CD4-positive, alpha-beta T cell treated with Interleukin-15 for 1 hour (primary cell): ENCODE measurements at places on chromosomes 2 and 18.

- peak; percentile 48 for DNase-seq
Measured at GRCh38 chr2:9139491-9140443, 66.8 kb upstream of the ASAP2 start.

GRCh38 chr2:32008805-32009515, 1.8 kb downstream of the MEMO1 start:
- no peak for DNase-seq

- DNase-seq = no peak
Measured at GRCh38 chr18:9321736-9322135, 12.8 kb upstream of the TWSG1 start.

- peak; percentile 92 for DNase-seq
Measured at GRCh38 chr2:239267288-239267951, 133.4 kb downstream of the HDAC4 start.

GRCh38 chr2:136334967-136335366, 217.0 kb upstream of the CXCR4 start:
- DNase-seq = no peak

- DNase-seq = no peak
Measured at GRCh38 chr2:15354596-15355366, 206.4 kb downstream of the NBAS start.

GRCh38 chr18:79726721-79727120, 47.1 kb downstream of the CTDP1 start:
- DNase-seq = no peak

DNA sequence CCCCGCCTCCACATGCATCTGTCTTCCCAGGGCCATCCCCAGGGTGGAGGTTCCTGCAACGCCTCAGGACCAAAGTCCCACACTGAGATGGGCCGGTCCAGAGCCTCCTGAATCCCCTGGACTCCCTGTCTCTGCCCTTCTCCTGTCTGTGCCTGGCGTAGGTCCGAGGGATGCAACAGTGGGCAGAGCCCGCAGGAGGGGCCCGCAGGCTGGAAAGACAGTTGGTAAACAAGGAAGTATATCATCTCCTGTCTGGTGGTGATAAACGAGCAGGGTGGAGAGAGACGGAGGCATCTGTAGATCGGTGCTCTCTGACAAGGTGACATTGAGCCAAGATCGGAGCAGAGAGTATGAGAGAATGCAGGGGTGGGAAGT, 72.6 kb upstream of the RAB6C start:
- DNase-seq = no peak

DNA sequence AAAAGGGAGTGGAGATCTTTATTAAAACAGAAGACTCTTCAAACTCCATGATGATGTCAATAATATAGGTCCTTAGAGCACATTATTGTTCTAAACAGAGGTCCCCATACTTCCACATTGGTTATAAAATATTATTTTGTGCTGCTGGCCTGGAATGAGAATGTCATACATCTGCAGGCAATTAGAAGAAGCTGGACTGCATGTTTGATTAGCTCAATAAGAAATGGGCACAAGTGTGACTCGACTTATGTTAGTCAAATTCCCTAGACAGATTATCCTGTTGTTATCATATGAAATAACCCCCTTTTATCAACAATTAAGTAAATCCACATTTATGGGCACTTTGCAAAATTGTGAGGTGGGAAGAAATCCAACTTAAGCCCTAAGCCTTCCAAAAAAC, 8.8 kb downstream of the EFEMP1 start:
- no peak for DNase-seq

GRCh38 chr2:725468-725867, 48.3 kb upstream of the TMEM18 start:
- DNase-seq = no peak

DNA sequence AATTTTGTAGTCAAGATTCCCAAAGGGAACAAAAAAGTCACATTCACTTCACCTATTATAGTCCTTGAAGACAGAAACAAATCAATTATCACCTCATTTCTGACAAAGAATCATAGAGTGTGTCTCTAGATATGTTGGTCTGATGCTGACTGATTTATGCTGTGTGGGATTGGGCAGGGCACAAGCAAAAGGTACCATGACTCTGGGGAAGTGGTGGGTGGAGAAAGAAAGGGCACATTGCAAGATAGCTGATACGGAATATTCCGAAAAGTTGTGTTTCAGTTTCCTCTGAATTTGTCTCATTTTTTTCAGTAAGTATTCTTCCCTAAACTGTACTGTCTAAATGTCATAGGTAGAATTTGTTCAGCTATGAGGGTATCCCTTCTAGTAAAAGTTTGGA, 268.0 kb downstream of the MREG start:
- DNase-seq = no peak

DNA sequence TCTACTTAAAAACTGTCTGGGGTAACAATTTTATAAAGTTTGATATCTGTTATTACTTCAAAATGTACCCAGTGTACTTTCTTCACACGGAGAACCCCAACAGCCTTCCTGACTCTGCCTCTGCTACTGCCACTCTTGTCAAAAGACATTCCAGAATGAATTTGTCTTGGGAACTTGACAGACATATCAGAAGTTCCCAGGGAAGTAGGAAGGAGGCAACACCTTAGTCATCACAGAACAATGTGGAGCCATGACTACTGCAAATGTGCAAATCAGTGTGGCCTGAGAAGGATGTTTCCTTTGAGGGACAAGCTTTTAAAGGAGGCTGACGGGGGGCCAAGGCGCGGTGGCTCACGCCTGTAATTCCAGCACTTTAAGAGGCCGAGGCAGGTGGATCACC, 133.8 kb upstream of the RNF152 start:
- DNase-seq = no peak

DNA sequence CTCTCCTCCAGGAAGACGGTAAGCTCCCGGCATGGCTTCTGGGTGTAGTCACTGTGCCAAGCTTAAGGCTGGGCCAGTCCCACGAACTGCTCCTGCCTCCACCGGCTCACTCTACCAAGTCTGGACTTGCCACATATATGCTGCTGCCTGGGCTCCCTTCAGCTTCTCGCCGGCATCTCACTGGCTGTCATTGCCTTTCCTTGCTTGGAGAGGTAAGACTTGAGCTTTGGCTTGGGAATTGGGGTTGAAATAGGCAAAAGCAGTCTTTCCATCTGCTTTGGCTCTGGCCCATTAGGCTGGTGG, 481.0 kb downstream of the TGIF1 start:
- DNase-seq = no peak

- DNase-seq = no peak
Measured at GRCh38 chr18:46502444-46502843, 154.6 kb downstream of the LOXHD1 start.

DNA sequence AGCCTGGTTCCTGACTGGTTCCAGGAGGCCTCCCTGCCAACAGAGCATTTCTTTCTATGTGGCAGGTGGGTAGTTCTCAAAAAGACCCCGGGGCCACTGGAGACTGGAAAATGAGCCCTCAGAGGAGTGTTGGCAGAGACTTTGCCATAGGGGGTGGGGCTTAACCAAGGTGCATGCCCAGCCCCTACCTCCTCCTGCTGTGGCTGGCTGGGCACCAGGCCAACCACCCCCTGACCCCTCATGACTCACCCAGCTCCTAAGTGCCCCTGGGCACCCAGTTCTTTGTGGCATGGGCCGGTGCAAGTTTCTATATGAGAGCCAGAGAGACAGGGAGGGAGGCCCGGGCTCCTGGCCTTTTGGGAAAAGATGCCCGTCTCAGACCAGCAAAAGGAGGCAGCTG, 98.2 kb upstream of the SMAD2 start:
- DNase-seq = no peak

DNA sequence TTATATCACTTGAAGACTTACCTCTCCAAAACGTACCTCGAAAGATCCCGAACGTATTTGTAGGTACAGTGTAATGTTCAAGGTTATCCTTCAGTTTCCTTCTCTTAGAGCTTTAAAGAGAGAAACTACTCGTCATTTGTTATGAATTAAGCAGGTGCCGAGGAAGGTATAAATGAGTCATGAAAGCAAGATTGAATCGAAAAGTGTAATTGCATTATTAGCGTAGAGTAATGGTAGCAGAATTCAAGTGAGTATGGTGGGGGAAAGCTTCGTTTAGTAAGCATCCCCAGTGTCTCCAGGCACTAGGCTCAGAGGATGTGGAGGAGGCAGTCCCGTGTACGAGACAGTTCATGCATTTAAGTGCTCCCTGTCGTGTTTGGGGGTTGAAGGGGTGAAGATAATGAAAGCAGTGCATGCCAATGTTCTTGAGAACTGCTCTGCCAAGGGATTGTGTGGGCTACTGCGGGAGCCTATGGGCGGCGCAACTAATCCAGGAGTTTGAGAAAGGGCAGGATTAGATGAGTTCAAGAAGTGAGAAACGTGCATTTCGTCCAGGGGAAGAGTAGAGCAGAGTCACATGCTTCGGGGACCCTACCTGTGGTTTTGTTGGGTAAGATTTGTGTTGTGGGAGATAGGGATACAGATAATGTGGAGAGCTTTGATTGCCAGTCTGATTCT, 858 bp downstream of the POLR1B start:
- DNase-seq = no peak

DNA sequence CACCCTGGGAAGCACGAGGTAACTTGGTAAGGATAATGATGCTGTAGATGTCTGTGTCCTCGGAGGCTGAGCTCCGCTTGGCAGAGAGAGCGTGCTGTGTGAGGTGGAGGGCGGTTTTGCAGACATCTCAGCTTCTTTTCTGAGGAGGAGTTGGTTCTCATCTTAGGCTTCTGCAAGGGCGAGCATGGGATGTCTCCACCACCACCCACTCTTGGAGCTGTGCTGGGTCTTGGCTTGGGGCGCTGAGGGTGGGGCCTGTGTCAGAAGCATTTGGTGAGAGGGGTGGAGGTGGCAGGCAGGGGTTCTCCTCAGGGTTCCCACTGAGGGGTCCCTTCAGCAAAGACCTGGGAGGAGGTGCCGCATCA, 9.2 kb downstream of the OXER1 start:
- no peak for DNase-seq

- DNase-seq = no peak
Measured at GRCh38 chr2:211760103-211760502, 778.5 kb downstream of the ERBB4 start.

DNA sequence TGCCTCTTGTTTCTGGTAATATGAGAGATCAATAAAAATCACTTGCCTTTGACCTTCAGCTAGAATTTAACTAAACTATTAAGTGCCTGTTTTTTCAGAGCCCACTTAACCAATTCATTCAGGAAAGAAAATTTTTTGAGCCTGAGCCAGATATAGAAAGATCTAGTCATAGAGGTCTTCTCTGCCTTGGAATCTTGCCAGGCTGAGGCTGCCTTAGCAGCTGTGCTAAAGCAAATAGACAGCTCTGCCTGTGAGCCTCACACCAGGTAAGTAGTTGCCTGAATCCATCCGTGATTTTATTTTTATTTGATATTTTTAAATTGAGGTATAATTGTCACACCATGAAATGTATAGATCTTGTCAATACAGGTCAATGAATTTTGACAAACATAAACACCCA, 27.4 kb downstream of the EVX2 start:
- DNase-seq = no peak

DNA sequence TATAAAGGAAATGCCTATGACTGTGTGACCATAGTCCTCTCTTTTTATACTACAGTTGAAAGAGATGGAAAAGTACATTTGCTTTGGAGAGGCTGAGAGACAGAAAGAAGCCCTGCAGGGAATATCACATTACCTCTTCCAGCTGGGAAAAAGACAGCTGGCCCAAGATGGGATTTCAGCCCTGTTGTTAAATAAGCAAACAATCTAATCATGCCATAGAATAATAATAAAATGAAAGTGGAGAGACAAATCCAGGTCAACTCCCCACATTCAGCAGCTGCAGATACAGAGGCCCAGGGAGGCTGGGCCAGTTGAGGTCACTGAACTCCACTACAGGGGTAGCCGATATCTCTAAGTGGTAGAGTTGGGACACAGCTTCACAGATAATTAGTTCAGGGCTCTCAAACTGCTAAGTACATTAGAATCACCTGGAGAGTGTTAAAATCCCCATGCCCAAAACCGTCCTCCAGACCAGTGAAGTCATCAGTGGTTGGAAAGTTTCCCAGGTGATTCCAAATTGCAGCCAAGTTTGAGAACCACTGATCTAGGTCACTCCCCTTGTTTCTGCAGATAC, 81.9 kb downstream of the MOGAT1 start:
- DNase-seq = no peak

DNA sequence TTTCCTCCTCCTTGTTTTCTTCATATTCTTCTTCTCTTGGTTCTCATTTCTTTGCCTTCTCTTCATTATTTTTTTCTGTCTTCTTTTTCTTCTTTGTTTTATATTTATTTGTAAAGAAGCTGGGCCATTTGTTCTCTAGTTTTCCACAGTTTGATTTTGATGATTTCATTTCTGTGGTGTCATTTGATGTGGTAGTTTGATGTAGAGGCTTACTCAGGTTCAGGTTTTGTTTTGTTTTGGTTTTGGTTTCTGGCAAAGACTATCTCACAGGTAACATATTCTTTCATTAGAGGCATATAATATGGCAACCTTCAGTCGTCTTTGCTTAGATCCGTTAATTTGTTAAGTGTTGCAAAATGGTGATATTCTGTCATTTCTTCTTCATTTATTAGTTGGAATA, 75.3 kb downstream of the BABAM2 start:
- DNase-seq = no peak

- DNase-seq = no peak
Measured at GRCh38 chr2:3674066-3674845, 16.3 kb downstream of the ALLC start.
